ENCODE measurements at places on chromosomes 3 and 15. TPM values are rescaled to one million over a fixed set of nuclear protein-coding genes. Genes with fewer than 3 reads are reported as not detected.

The XYLB gene
- 9.6 TPM for polyA plus RNA-seq

DNA sequence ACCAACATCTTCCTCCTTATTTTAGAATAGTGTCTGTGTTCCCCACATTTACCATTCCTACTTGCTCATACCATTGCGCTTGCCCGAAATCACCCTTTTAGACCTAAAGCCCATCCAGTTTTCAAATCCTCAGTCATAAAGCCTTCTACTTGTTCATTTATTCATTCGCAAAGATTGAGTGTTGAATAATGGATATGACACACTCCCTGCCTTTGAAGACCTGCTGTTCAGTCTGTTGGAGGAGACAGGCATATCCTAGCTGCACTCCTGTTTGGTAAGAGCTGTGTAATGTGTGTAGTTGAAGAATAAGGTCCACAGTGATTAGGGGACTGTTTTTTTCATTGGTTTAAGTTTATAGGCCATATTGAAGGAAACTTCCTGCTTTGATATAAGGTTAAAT is 1.7 kb downstream of the CNOT10 start:
- DNase-seq = no peak

The CHL1 gene
- 17.1 TPM for polyA plus RNA-seq

DNA sequence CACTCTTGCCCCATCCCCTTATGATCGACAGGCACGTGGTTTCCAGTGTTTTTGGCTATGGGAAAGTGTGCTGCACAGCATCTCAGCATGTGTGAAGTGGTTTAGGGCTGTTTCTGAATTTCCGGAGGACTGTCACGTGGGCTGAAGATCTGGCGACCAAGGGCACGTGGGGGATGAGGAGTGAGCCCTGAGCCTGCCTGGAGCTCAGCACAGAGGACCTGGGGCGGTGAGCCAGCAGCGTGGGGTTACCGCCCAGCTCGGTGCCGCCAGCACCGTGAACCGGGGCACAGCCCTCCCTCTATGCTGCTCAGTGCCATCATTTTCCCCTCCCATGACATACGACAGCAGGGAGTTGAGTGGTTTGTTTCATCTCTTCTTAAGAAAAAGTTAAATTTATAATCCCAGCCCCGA is 150.2 kb downstream of the DNAJB8 start:
- DNase-seq = no peak

- DNase-seq = no peak
Measured at GRCh38 chr15:66294157-66294931, 976 bp downstream of the DIS3L start.

DNA sequence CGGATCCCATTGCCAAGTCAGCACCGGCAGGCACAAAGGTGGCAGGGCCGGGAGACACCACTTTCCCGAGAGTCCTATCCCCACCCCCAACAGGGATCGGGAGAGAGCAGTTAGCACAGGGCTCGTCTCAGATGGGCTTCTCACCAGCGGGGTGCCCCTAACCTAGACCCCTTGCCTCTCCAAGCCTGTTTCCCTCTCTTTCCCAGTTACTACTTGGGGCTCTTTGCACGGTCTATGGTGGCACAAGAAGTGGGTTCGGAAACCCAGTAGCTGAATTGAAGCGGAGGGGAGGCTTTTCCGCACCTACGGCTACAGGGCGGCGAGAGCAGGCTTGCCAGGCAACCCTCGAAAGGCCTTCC is 383 bp upstream of the EFCC1 start:
- DNase-seq = no peak

The SOX14 gene
- not detected for polyA plus RNA-seq

- no peak for DNase-seq
Measured at GRCh38 chr3:13215940-13216546, 142.8 kb upstream of the IQSEC1 start.

DNA sequence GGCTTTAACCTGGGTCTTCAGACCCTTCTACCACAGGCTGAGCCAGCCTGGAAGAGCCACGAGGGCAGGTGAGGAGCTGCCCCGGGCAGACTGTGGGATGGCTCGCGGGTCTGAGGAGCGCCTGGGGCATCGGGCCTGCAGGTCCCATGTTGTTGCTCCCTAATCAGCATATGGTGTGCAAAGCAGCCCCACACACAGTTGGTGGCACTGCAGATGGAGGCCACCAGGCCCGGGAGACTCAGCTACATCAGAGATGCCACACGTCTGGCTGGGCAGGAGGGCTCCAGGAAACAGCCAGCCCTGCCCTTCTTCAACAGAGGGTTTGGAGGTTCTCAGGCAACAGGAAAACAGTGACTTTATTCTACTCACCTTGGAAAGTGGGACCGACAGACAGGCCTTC is 63.9 kb downstream of the XXYLT1 start:
- no peak for DNase-seq

DNA sequence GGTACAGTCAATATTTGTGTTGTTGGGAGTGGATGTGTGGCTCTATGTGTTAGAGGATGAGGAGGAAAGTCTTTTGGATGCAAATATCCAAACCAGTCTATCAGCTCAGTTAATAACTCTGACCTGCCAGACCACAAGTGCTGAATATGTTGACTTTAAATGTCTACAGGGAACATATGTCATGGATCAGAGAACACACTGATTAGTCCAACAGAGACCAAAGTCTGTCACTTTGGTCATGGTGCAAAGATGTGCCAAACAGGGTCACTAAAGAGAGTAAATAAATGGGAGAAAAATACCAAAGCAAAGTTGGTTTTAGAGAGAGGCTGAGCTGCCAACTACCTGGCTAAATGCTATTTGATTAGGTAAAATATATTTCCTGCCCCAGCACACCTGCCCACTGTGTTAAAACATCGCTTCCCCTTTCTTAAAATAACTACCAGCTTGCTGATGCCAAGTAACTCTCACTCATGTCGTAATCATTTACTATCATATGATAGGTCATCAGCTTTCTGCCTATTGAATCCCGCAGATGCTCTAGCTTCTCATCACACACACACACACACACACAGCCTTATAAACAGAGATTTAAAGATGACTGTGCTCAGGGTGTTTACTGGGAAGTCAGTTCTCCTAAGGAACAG is 173.3 kb downstream of the PDZRN3 start:
- DNase-seq = no peak

- no peak for DNase-seq
Measured at GRCh38 chr15:38882221-38882620, 317.6 kb upstream of the RASGRP1 start.

DNA sequence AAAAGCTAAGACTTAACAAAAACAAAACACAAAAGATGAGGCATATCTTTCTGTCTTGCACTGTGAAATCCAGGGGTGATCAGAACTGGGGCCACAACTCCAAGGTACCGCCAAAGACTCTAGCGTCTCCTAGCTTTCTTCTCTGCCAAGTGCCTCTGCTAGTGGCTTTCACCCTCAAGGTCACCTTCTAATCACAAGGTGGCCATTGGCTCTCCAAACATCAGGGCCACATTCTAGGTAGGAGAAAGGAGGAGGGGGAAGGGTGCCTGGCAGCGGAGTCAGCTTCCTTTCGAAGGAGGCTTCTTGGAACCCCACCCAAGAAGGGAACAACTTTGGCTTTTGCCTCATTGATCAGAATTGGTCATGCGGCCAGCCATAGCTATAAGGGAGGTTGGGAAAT is 168.8 kb upstream of the SMAD3 start:
- no peak for DNase-seq

The CCDC54 gene
- polyA plus RNA-seq = 0.17 TPM

DNA sequence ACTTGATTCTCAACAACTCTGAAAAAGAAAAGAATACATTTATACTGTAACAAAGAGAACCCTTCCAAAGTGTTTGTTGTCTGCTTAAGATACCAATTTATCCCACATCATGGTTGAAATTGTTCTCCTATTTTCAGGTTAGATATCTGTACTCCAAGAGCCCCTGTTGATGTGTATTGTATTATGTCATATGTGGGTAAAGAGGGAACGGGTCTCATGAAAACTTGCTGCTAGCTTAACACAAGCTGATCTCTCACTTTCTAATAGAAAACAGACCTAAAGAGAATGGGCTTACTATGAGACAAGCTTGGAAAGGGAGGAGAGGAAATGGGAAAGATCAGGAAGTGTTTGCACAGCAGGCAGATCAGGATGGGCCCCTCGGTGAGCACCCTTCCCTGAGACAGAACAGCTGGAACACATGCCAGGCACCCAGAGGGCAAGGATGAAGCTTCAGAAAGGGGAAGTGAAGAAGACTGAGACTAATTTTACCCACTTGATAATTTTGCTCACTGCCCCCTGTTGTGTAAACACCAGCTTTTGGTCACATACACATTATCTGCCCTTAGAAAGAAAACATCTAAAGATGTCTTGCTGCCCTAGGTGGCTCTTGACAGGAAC is 747.9 kb upstream of the CCDC54 start:
- DNase-seq = no peak

DNA sequence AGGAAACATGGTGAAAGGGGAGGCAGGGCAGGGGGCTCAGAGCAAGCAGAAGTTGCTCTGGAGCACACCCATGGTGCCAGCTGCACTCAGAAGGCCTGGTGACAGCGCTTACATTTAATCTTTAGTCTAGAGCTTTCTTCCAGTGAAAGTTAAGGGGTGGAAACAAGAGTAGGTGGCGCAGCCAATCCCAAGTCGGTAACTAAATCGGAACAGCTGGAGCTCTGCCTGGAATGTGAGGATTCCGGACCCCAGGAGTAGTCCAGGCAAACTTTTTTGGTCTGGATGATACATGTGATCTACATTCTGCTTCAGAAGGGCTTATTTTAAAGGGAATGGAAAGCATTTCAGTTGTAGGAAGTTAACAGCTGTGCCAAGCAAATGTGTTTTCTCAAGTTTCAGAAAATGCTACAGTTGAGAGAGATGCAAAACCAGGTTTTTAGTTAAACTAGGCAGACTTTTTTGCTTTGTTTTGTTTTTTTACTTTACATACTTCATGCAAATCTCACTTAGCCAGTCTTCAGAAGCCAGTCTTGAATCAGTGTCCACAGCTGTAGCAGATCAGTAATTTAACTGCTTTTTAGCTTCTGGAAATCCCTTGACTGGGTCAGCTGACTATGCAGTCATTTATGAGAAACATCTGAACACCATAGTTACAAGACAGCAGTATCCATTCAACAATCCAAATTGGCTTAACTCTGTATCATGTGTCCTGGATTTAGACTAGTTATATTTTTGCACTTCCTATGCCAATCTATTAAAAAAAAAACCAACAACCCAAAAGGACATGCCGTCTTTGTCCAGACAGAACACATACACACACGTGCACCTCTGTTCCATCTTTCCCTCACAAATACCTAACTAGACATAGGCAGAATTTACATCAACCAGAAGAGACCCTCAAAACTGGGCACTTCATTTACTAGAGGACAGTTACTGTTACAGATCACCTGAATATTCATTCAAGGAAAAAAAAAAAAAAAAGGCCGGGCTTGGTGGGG is 33.2 kb downstream of the ZNF106 start:
- peak; percentile 74 for DNase-seq

DNA sequence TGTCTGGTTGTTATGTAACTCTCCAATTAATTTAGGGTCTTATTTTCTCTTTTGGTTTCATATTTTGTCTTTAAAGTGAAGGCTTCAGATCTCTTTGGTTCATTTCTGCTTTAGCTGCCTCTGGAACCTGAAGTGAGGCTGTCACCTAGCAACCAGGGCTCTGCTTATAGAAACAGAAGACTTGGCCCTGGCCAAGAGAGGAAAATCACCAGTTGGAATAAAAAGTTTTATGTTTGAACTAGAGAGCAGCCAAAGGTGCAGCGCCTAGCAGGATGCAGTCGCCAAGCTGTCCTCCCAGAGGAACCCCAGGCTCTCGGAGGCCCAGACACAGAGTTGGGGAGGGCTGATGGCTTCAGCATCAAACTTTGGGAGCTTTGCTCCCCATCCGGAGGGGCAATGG is 41.1 kb downstream of the LYZL4 start:
- DNase-seq = peak; percentile 26

- DNase-seq = no peak
Measured at GRCh38 chr3:124158168-124158881, 166.4 kb upstream of the ROPN1 start.

- DNase-seq = no peak
Measured at GRCh38 chr3:123791417-123791816, 92.7 kb downstream of the MYLK start.

DNA sequence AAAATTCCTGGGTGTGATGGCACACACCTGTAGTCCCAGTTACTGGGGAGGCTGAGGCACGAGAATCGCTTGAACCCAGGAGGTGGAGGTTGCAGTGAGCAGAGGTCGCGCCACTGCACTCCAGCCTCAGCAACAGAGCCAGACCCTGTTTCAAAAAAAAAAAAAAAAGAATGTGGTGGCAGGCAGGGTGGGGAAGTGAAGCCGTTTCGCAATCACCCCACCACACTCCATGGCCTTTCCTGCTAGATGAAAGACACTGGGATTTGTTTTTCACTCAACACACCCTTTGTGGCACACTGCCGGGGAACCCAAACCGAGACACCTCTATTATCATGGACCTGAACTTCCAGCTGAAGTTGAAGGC is 172.4 kb upstream of the IQSEC1 start:
- no peak for DNase-seq

DNA sequence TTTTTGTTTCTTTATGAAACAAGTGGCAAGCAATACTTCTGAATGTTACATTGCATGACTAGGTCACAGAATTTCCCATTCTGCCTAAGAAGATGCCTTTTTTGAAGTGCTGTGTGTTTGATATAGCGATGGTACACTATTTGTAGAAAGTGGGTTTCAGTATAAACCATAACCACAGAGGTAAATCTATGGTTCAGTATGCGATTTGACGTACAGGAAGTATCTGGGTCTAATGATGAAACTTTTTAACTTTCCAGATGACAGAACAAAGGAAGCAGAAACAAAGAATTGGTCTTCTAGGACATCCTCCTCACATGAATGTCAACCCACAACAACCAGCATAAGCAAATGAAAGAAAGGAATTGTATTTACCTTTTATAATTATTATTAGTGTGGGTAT is 133.4 kb upstream of the BHLHE40 start:
- DNase-seq = no peak

DNA sequence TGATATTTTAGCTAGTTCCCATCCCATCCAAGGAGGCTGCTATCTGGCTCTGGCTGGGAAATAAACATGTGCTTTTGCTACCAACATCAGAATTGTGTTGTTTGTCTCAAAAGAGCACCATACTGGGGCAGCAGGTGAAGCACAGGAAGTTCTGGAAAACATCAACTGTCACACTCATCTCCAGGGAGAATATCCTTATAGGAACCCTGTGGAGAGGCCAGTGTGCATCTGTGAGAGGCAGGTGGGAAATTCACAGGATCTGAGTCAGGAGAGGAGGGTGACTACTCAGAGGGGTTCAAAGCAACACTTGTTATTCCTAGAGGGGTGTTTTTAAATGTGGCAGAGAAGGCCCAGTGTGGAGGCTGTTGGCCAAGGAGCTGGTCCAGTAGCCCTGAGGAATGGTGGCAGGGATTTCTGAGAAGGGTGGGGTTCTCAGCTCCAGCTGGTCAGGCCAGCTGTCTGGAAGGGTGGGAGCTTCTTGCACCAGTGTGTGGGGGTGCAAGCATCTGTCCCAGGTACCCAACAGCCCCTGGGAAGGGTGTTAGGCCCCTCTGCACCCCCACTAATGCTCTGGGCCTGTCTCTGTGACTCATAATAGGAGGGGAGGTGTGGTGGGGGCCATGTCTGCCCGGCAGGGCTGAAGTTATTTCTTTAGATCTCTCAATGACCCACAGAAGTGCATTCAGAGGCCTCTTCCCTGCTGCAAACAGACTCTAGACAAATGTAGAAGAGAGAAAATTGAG is 28.7 kb downstream of the RPSA start:
- no peak for DNase-seq

The TERC gene
- polyA plus RNA-seq = 0.39 TPM

The DENND6A gene
- 35.6 TPM for polyA plus RNA-seq

GRCh38 chr3:78096488-78097255 is 1056.8 kb downstream of the ROBO2 start:
- no peak for DNase-seq

The GOLGA6L4 gene
- 14.6 TPM for polyA plus RNA-seq

The CELF6 gene
- 3.1 TPM for polyA plus RNA-seq

- DNase-seq = no peak
Measured at GRCh38 chr15:70493787-70494516, 269.4 kb downstream of the UACA start.

All from renal cortex interstitium (tissue), 15 donors.